ENCODE measurements at places on chromosomes 1 and 21. TPM values are rescaled to one million over a fixed set of nuclear protein-coding genes. Genes with fewer than 3 reads are reported as not detected.

GRCh38 chr1:113507552-113508214 lies 117.4 kb downstream of the MAGI3 start:
- no peak for DNase-seq

DNA sequence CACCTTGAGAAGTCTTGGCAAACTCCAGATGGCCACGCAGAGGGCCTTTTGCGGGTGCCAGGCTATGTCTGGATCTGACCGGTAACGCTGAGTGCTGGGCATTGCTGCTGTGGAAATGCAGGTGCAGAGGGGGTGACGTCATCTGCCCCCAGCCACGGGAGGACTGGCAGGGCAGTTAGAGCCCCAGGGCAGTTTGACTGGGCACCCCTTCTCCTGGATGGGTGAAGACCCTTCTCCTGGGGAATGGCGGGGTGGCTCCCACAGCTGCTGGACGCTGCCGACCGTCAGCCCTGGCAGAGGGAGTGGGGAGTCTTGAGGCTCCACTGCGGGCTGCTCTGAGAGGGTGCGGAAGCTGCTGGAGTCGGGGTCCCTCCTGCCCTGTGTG lies 12.6 kb upstream of the EDN2 start:
- DNase-seq, result no peak

DNA sequence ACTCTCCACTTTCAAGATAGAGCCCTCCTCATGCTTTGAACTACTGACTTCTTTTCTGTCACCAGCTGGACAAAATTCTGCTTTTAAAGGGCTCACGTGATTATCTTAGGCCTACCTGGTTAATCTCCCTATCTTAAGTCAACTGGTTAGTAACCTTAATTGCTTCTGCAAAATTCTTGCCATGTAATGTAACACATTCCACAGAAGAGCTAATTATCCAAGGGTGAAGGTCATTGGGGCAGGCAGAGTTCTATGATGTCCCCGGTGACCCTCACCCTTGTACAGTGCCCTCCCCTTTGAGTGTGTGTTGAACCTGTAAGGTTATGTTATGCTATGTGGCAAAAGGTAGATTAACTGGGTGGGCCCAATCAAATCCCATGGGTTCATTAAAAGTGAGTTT lies 25.2 kb upstream of the FOXE3 start:
- no peak for DNase-seq

GRCh38 chr1:9028921-9029705 lies 2.9 kb upstream of the SLC2A7 start:
- no peak for DNase-seq

Gene PTAFR
- 5.8 TPM for polyA plus RNA-seq

Gene H6PD
- polyA plus RNA-seq, result 11.8 TPM
